Type B pancreatic cell (in vitro differentiated cells): ENCODE measurements at places on chromosomes 7 and 10. TPM values are rescaled to one million over a fixed set of nuclear protein-coding genes. Genes with fewer than 3 reads are reported as not detected.

DNA sequence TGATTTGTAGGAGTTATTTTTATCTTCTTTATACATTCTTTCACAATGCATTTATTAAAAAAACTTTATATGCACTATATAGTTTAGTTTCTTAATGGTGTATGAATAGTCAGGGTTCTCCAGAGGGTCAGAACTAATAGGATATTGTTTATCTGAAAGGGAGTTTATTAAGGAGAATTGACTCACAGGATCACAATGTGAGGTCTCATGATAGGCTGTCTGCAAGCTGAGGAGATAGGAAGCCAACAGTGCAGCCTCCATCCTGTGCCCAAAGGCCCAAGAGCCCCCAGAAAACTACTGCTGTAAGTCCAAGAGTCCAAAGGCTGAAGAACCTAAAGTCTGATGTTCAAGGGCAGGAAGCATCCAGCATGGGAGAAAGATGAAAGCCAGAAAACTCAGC, 192.8 kb upstream of the AHR start:
- DNase-seq, result no peak

GRCh38 chr7:19268737-19269136, 123.5 kb upstream of the FERD3L start:
- no peak for DNase-seq

DNA sequence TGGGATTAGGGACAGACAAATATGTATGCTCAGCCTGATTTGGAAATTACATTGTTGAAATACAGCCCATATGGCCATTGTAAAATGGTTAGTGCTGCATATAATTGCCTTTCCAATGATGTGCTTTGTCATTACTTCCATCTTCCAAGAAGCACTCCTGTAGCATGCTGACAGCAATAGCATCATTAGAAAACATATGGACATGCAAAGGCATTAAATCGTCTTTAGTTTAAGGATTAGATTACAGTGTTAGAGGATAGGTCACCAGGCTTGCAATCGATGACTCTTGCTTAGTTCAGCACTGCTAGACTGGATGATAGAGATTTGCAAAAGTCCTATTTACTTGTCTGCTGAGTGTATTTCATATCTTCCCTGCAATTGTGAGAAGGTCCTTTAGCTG, 17.4 kb downstream of the AUTS2 start:
- DNase-seq, result no peak

DNA sequence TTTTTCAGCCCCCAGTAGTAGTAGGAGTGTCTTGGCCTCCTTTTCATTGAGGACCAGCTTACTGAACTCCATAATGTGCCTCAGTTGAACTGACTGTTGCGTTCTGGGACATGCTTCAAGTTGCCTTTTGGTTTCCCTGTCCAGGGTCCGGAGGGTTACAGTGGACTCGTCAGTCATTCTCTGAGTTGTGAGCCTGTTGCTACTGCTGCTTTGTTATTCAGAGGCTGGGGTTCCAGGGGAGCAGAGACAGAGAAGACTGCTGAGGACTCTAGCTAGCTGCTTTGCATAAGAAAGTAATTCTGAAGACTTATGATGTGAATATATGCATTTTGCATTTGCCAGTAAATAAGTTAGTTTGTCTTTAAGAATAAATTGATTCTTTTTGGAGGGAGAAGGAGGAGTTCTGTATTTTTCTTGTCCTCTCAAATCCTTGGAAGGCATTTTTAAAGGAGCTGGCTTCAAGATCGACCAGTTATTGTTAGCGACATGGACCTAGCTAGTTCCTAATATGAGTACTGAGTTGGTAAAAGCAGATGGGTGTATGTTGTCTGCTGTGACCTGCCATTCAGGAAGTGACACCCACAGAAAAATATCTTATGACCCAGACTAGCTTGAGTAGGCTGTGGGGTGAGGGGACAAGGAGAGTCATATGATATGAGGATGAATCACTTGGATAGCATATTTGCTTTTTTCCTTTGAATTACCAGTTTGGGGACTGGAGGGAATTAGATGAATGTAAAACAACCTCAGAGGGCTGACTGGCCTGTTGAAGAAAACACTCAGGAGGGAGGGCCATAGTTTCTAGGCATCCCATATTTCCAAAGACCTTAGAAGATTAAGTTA, 8.3 kb downstream of the PI4K2A start:
- no peak for DNase-seq

- no peak for DNase-seq
Observed at GRCh38 chr10:48404646-48405045, 98.2 kb downstream of the MAPK8 start.

DNA sequence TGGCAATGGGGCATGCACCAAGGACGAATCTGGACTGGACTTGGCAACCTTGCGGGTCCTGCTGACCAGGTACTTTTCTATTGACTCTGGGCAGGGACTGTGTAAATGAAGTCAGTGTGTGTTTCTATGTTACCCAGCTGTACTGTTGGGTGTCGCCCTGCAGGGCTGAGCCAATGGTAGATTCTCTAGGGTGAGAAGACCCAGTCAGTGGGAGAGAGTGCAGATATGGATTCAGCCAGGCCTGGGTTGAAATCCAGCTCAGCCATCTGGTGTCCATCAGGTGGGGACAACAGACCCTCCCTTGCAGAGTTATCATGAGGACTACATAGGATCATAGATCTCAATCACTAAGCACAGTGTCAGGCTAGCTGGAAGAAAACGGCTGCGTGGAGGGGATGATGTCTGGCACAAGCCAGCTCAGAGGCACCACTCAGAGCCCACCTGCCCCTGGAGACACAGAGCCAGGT, 4.9 kb upstream of the PPIF start:
- peak; percentile 50 for DNase-seq

GRCh38 chr10:130495891-130496636, 359.9 kb downstream of the GLRX3 start:
- DNase-seq, result no peak

DNA sequence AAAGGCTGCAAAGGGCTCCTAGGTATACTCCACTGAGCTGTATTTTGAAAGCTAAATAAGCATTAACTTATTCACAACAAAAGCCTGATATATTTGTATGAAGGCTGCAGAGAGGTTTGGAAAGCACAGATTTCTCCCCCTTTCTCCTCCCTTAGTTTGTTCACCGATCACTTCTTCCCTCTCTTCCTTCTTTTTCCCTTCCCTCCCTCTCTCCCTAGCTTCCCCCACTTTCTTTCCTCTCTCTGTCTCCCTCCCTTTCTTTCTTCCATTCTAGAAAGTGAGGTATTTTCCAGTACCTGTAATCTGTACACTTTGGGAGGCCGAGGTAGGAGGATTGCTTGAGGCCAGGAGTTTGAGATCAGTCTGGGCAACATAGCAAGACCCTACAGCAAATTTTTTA, 62.1 kb downstream of the HHEX start:
- DNase-seq, result no peak

DNA sequence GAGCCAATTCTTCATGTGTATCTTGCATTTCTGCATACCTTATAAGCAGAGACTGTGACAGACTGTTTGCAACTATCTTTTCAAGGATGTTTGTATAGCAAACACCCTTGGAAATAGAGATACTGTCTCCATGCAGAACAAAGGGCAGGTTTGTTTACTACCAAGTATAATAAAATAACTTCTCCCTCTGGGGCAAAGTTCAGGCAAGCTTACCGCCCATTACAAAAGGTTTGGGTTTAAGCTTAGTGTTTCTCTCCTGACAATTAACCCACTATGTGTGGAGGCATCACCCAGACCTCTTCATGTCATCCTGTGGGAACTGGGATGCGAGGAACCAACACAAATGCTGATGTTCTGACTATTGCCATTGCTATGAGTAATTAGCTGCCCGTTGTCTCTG, 479.1 kb upstream of the ZMIZ1 start:
- no peak for DNase-seq

DNA sequence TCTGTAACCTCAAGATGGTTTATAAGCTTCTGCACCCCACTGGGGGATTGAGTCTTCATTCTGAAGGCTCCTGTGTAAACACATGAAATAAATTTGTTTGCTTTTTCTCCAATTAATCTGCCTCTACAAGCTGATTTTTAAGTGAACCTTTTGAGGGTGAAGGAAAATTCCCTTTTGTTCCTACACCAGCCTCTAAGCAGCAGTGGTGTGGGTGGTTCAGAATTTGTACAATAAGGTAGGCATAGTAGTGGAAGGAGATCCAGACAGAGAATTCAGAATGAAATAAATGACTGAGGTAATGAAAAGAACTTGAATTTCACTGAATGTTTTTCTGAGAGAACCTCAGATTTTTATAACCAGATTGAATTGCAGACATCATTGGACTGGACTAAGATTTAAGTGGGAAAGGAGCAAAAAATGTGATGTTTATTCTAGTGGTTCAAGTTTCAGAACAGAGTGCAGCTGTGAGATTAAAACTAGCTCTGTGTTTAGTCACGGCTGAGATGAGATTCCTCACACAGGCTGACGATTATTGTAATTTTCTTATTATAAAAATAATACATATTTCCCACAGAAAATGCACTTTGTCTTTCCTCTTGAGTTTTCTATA, 1162.2 kb downstream of the TYW1 start:
- DNase-seq, result no peak

GRCh38 chr7:552868-553635, 33.4 kb upstream of the PDGFA start:
- no peak for DNase-seq

- no peak for DNase-seq
Observed at GRCh38 chr7:155220903-155221302, 76.8 kb upstream of the INSIG1 start.

DNA sequence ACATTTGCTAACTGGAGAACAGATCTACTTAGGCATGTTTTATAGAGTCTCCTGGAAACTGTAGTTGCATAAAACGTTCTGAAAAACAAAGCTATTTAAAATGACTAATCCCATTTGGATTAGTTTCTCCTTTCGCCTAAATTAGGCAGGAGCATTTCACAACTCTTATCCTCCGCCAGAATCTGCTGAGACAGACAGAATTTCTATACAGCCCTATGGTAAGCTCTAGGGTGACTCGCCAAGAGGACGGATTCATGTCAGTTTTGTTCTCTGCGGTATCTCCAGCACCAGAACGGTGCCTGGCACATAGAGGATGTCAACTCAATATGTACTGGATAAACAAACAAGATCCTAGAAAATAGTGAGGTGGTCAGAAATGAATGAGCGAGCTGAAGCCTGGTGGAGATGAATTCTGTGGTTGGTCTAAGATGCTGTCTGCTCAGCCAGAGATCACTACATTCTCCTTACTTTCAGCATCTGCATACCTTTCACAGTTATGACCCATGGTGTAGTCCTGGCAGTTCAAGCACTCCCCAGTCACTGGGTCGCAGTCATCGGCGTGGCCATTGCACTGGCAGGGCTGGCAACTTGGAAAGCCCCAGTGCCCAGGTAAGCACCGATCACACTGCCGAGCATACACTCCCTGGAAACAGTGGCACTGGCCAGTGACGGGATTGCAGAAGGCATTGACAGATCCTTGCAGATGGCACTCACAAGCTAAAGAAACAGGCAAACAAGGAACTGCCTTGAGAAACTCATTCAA, 44.0 kb downstream of the LAMB1 start:
- DNase-seq, result no peak

DNA sequence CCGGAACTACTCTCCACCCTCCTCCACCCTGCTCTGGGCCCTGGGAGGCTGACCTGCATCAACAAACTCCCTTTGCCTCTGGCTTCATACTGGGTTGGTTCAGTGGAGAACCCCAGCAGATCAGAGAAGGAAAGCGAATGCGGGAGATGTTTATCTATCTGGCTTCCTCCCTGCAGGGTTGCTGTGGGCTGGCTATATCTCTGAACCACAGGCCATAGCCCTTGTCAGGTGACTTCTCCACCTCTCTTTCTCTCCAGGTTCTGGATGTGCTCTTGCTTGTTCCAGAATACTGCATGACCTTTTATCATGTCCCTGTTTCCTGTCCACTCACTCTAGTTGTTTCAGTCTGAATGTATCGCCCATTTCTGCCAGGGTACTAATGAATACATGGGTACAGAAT, 51.7 kb upstream of the IFRD1 start:
- no peak for DNase-seq

DNA sequence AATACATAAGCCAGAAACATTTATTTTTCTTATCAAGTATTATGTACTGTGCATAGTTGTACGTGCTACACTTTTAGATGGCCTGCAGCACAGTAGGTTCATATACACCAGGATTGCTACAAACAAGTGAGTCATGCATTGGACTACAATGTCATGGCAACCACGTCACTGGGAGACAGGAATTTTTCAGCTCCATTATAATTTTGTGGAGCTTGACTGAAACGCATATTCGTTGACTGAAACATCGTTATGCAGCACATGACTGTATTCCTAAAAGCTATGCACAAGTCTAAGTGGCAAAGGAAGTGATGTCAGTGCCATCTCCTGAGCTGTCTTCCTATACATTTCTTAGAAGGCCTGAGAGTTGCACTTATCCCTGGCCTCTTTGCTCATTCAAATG, 871.8 kb downstream of the IPMK start:
- DNase-seq, result no peak

DNA sequence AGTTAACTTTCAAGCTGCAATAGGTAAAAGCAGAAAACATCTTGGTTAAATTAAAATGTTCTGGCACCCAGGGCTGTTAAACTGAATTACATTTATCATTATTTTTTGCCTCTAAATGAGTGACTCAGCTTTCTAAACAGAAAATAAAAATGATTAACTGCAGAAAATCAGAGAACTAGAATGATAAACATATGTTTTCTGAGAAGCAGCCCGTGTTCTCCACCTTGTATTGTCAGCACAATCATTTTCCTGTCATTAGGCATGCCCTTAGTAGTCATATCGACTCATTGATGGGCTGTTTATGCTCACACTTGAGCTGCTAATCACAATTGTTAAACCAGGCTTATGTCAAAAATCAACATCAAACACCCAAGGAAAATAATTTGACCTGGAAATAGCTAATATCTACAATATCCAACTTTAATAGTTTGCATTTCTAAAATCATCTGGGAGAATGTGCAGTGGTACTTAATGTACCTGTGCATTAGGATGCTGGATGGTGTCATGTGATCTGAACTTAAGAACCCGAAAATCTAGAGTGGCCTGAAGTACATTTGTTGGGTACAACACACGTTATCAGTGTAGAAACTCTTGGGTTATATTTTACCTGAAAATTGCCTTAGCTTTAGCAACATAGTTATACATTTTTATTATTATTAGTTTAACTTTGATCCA, 2.3 kb downstream of the MDFIC start:
- no peak for DNase-seq

DNA sequence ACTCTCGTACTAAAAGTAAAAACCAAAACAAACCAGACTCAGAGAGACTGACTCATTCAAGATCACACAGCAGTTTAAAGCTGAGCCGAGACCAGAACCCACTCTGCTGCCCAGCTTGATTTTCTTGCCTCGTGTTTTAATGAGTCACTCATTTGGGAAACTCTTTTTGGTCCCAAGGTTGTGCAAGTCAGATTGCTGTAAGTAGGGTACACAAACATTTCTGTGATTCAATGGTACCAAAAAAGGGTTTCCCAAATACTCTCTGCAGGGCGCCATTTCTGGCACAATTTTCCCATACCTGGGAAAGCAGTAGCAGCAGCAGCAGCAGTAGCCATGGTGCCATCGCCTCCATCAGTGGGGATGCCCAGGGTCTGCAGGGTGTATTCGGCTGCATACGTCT, 69.9 kb downstream of the ASAH2B start:
- DNase-seq, result no peak

Gene OGDHL
- 12.3 and 15.6 TPM in 2 replicates for total RNA-seq

Gene AS3MT
- 4.2 and 4.9 TPM in 2 replicates for total RNA-seq

Gene GHRHR
- not detected in 2 replicates for total RNA-seq

Gene ADAM22
- 2.9 and 8.1 TPM in 2 replicates for total RNA-seq

Gene SLC29A4
- 76.1 and 79.6 TPM in 2 replicates for total RNA-seq

Gene MYO3A
- 11.2 and 12.5 TPM in 2 replicates for total RNA-seq

Gene GRM3
- 0.46 and 0.79 TPM in 2 replicates for total RNA-seq
